ENCODE measurements at places on chromosomes 12 and 14.

DNA sequence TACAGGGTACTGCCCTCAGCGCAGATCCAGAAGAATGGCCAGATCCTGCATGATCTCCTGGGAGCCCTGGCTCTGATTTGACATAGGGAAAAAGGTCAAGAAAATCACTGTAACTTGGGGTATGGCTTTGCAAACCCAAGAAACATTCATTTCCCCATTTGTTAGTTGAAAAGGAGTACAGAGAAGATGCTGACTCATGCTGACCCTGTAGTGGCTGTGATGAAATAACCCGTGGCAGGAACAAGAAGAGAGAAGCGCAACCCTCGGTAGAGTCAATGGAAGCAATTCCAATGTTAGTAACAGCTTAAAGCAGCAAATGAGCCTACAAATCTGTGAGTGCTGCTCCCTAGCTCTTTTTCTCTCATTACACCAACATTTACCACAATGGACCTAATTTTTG lies 281.6 kb upstream of the NPAS3 start:
- H3K36me3 ChIP-seq = peaks cover 2% of the 10 kb centered on the region
- no peak overlapping the region for H3K4me3 ChIP-seq
- no peaks in the 10 kb centered on the region for H3K4me1 ChIP-seq
- no peaks in the 10 kb centered on the region for H3K27me3 ChIP-seq

DNA sequence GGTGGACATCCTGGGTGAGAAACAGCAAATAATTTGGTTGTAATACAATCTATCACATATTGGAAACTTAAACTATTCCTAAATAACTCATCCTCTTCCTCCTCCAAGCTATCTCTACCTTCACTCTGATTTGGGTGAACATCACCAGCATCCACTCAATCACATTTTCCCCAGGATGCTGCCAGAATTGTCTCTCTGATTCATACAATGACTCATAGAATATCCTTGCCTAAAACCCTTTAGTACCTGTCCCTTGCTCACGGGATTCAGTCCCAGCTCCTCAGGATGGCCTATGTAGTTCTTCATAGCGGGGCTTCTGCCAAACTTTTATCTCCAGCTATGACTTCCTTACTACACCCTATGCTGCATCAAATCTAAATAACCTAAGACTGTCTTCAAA lies 146.8 kb downstream of the EMP1 start:
- no peak for DNase-seq
- no peaks in the 10 kb centered on the region for H3K4me1 ChIP-seq
- H3K36me3 ChIP-seq = no peaks in the 10 kb centered on the region
- no peak overlapping the region for H3K4me3 ChIP-seq
- peaks cover 30% of the 10 kb centered on the region for H3K27me3 ChIP-seq

DNA sequence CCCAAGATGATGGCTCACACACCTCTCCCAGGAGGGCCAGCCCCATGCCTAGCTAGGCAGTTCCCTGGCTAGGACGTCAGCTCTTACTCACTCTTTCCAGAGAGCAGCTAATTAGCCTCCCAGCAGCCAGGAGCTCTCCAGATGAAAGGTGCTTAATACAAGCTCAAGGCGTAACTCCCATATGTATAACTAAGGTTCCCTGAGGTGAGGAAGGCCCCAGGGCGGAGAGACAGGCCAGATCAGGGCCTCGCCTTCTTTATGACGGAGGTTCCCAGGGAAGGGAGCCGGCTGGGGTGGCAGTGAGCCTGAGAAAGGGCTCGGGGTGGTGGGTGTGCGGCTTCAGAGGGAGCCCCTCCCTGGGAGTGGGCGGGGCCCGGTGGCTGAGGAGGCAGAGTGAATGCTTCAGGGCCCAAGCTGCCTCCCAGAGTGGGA lies 26.4 kb upstream of the ZFP36L1 start:
- peak overlapping the region; percentile 94 for H3K27ac ChIP-seq
- peak overlapping the region; percentile 57 for H3K4me3 ChIP-seq
- peaks cover 54% of the 10 kb centered on the region for H3K4me1 ChIP-seq
- H3K27me3 ChIP-seq = no peaks in the 10 kb centered on the region
- H3K36me3 ChIP-seq = no peaks in the 10 kb centered on the region

- peaks cover 31% of the 10 kb centered on the region for H3K4me1 ChIP-seq
- H3K27ac ChIP-seq = peak overlapping the region; percentile 61
- H3K27me3 ChIP-seq = no peaks in the 10 kb centered on the region
- H3K36me3 ChIP-seq = no peaks in the 10 kb centered on the region
- no peak overlapping the region for H3K4me3 ChIP-seq
Measured at GRCh38 chr14:91888641-91889476, 21.5 kb upstream of the TC2N start.

GRCh38 chr12:115203701-115204100 lies 519.7 kb upstream of the TBX3 start:
- H3K4me3 ChIP-seq = no peak overlapping the region
- H3K4me1 ChIP-seq = no peaks in the 10 kb centered on the region
- no peak overlapping the region for H3K27ac ChIP-seq
- DNase-seq = no peak
- H3K27me3 ChIP-seq = no peaks in the 10 kb centered on the region
- H3K36me3 ChIP-seq = no peaks in the 10 kb centered on the region

DNA sequence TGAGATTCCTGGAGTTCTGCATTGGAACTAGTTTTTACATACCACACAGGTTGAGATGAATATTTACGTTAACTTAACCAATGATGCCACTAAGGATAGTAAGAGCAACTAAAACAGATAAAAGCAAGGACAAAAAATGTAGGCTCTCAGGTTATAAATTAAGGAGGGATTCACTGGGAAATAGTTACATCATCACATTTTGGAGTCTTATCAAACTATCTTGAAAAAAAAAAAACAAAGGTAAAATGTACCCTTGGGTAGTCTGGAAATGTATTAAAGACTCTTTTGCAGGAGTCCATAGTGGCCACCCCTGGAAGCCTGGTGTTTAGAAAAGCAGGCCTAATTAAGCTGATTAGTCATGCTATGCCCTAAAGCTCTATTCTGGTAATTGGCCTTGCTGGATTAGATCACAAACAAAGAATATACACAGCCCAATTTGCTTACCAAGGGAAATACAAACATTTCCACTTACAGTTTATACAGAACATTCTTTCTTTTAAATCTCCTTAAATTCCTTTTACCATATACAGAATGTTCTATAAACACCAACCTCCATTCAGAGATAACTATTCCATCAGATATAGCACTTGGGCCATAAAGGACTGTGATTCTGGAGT lies 39.3 kb downstream of the SLC25A47 start:
- no peak for DNase-seq
- H3K4me1 ChIP-seq = peaks cover 6% of the 10 kb centered on the region
- no peaks in the 10 kb centered on the region for H3K27me3 ChIP-seq
- peaks cover 18% of the 10 kb centered on the region for H3K36me3 ChIP-seq
- no peak overlapping the region for H3K4me3 ChIP-seq

- H3K27me3 ChIP-seq = no peaks in the 10 kb centered on the region
- no peak for DNase-seq
Measured at GRCh38 chr12:58930770-58931324, 10.5 kb upstream of the LRIG3 start.

- peaks cover 6% of the 10 kb centered on the region for H3K4me1 ChIP-seq
- peaks cover 27% of the 10 kb centered on the region for H3K27me3 ChIP-seq
- peaks cover 2% of the 10 kb centered on the region for H3K36me3 ChIP-seq
Measured at GRCh38 chr14:103377522-103378037, 7.6 kb upstream of the MARK3 start.

DNA sequence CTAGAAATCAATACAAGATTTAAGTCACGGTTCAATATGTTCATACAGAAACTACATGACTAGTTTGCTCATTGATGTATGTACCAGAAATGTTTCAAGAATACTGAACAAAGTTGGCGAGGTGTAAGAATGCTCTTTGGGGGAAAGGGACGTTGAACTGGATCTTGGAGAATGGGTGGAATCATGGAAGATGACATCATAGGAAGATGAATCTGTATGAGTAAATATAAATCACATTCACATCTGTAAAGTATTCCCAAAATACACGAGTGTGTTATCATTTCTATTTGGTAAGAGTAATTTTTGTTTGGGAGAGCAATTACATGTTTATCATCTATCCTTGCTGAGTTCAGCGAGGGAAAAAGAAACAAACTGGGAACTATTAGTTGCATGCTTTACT lies 162.2 kb upstream of the TMTC1 start:
- DNase-seq = no peak
- no peak overlapping the region for H3K4me3 ChIP-seq
- no peaks in the 10 kb centered on the region for H3K27me3 ChIP-seq

- no peak overlapping the region for H3K27ac ChIP-seq
- H3K4me3 ChIP-seq = no peak overlapping the region
- H3K36me3 ChIP-seq = no peaks in the 10 kb centered on the region
- no peaks in the 10 kb centered on the region for H3K4me1 ChIP-seq
- DNase-seq = no peak
Measured at GRCh38 chr14:34498684-34499412, 36.8 kb upstream of the SPTSSA start.

GRCh38 chr12:113062502-113063395 lies 6.2 kb downstream of the DTX1 start:
- peak overlapping the region; percentile 39 for H3K27ac ChIP-seq
- DNase-seq = no peak
- H3K36me3 ChIP-seq = no peaks in the 10 kb centered on the region
- H3K4me3 ChIP-seq = no peak overlapping the region

DNA sequence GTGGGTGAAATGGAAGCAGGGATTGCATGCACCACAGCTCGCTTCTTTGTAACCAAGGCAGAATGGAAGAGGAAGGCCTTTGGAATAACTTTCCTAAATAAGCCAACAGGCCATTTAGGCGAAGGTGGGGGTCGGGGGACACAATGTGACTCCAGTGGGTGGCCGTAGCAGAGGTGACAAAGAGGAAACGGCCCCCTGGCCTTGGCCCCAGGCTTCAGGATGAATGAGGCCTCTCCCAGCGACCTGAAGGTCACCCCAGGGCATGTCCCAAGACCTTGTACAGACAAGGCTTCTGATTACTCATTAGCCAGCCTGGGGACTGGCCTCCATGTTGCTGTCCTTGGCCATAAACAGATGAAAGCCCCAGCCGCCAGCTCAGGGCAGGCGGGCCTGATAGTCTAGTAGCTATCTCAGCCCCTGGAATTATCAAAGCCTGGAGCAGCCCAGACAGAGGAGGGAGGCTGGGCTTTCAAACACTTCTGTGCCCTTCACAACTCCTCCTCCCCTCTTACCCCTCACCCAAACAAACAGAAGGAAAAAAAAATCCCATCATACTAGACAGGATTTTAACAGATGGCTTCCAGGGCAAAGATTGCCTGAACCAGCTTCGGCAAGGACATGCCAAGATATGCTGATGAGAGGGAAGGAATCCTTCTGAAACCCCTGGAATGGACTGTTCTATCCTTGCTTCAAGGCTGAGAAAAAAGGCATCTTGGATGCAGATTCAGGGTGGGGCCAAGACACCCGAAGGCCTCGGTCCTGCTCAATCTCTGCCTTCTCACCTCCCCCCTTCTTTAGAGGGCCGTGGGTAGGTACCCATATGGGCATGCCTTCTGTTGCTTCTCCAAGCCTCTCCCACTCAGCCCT lies 142.3 kb upstream of the PARP11 start:
- DNase-seq = no peak
- no peak overlapping the region for H3K4me3 ChIP-seq
- no peaks in the 10 kb centered on the region for H3K36me3 ChIP-seq
- peaks cover 6% of the 10 kb centered on the region for H3K4me1 ChIP-seq

DNA sequence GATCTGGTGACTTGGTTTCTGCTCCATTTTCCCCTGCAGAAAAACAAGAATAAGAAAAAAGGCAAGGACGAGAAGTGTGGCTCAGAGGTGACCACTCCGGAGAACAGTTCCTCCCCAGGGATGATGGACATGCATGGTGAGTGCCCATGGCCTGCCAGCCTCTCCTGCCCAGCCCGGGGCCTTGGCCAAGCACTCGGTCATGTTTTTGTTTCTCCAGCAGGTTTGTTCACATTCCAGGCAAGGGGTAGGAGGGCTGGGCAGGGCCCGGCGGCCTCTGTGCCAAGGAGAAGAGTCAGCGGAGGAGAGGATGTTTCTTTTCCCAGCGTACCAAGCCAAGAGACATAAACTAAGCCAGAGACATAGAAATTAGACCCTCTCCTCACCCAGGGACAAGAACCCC lies 13.6 kb downstream of the BCL7A start:
- peaks cover 7% of the 10 kb centered on the region for H3K4me1 ChIP-seq
- no peaks in the 10 kb centered on the region for H3K36me3 ChIP-seq
- no peak overlapping the region for H3K4me3 ChIP-seq
- DNase-seq = no peak
- no peak overlapping the region for H3K27ac ChIP-seq
- H3K27me3 ChIP-seq = no peaks in the 10 kb centered on the region

- H3K4me1 ChIP-seq = peaks cover 17% of the 10 kb centered on the region
- H3K27ac ChIP-seq = no peak overlapping the region
- no peaks in the 10 kb centered on the region for H3K27me3 ChIP-seq
- no peaks in the 10 kb centered on the region for H3K36me3 ChIP-seq
- peak; percentile 65 for DNase-seq
Measured at GRCh38 chr12:130826151-130826801, 12.8 kb downstream of the STX2 start.

DNA sequence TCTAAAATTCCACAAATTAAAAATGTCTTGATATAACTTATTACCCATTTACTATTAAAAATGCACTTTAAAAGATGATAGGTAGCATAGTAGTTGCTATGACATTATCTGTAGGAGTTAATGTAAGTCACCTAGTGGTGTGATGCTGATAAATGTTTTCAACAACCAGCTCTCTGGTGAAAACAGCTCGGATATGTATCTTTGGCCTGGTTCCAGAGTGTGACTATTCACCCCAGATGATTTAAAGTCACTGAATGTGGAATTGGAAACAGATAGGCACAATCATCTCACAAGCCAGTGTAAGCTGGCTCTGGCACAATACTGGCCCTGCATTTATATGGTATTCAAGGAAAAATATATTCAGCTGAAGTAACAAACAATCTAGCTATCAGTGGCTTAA lies 9.2 kb upstream of the CCDC196 start:
- no peaks in the 10 kb centered on the region for H3K4me1 ChIP-seq
- peaks cover 1% of the 10 kb centered on the region for H3K36me3 ChIP-seq
- H3K27me3 ChIP-seq = no peaks in the 10 kb centered on the region
- no peak overlapping the region for H3K27ac ChIP-seq
- no peak for DNase-seq
- no peak overlapping the region for H3K4me3 ChIP-seq

GRCh38 chr12:115617391-115617790 lies 660.1 kb downstream of the MED13L start:
- no peaks in the 10 kb centered on the region for H3K36me3 ChIP-seq
- H3K4me1 ChIP-seq = no peaks in the 10 kb centered on the region
- DNase-seq = no peak
- H3K27ac ChIP-seq = no peak overlapping the region
- no peak overlapping the region for H3K4me3 ChIP-seq
- no peaks in the 10 kb centered on the region for H3K27me3 ChIP-seq

DNA sequence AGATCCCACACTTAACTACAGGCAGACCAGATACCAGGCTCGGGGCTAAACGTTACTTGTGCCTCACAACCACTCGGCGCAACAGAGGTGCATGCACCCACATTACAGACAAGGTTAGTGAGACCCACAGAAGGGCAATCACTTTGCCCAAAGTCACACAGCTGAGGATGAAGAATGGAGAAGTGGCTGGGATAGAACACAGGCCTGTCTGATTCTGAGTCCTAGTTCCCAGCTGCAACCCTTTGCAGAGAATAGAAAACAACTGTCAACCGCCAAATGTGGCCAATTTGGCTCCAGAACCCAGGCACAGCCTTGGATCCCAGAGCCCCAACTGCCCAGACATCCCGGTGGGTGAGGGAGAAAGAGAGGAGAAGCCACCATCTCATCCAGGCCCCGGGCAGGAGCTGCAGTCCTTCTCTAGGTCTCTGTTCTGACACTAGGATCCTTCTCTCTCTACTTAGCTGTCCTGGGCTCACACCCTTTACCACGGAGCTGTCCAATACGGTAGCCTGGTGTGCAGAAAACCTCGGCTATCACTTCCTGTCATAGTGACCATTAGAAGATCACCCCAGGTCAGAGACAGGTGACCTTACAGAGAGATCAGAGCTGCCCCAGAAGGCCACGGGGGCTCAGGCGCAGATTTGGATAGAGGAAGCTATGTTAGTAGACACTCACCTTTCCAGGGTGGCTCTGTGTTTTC lies 59.1 kb downstream of the FAM222A start:
- H3K36me3 ChIP-seq = no peaks in the 10 kb centered on the region
- no peak for DNase-seq
- no peak overlapping the region for H3K4me3 ChIP-seq
- H3K27me3 ChIP-seq = peaks cover 9% of the 10 kb centered on the region
- H3K27ac ChIP-seq = no peak overlapping the region

Data from T-helper 17 cell (primary cell).